ENCODE measurements at places on chromosomes 6 and 20. TPM values are rescaled to one million over a fixed set of nuclear protein-coding genes. Genes with fewer than 3 reads are reported as not detected.

NKX2-4 gene
- total RNA-seq, result not detected

- no peak for DNase-seq
Measured at GRCh38 chr6:3249821-3250220, 8.9 kb upstream of the PSMG4 start.

DNA sequence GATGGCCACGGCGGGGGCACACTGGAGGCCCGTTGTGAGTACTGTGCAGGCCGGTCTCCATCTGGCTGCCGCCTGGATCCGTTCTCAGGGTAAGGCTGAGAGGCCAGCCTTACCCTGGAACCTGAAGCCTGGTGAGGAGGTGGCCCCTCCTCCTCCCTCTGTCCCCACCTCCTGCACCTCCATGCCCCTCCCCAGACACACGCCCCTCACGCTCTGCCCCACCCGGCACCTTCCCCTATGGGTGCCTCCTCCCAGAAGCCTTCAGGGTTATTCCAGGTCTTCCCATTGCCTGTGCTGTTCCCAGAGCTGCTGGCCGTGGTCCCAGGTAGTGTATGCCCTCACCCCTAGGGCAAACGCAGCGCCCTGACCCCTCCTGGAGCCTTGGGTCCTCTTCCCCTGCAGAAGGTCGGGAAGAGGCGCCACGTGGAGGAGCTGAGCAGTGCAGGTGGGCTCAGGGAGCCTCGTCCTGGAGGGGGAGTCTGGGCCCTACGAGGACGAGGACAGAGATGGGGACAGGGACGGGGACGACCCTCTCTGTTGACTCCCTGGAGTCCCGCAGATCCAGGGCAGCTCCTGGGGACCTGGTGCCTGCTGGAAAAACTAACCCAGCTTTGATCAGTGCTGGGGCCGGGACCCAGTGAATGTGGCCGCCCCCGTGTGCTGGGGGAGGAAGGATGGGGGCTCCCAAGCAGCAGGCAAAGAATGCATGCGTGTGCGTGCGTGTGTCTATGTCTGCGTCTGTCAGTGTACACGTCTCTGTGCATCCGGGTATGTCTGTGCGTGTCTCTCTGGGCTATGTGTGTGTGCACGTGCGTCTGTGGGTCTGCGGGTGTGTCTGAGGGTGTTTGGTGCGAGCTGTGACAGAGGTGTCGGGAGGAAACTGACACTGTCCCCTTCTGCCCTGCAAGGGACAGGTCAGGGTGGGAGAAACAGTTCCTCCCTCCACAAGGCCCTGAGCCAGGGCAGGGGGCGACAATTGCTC is 8.2 kb upstream of the HRH3 start:
- DNase-seq, result no peak

- DNase-seq, result no peak
Measured at GRCh38 chr6:44294832-44295791, 18.0 kb downstream of the AARS2 start.

DNA sequence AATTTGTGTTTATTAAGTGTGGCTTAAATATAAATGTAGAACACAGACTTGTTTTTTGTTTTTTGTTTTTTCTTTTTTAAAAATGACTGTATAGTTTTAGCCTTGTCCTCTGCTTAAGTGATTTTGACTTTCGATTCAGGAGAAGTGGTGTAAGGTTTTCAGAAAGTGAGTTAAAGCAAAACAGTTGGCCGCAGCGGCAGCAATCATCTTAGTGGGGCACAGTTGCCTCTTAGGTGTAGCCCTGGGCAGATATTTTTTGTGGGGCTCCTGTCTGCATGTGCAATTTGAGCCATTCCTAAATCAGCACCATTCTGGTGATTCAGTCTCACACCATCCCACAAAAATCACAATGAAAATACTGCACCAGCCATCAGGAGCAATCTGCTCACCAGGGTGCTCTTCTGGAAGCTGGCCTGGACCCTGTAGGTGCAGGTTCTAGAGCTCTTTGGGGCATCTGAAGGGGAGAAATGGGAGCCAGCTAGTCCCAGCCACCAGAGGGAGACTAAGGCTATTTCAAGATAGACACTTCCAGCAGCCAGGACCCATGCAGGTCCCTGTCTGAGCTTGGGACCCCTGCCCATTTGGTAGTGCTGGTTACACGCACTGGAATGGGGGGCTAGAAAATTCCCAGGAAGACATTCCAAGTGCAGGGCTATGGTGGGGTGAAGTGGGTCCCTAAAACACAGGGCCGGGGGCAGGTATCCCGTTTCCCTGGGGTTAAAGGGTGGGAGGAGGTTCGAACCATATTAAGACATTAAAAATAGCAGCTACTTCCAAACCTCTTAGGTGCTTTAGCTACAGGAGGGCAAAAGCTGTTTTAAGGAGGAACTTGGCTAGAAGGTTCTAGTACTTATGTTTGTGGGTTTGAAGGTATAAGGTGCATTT is 156.6 kb downstream of the NFATC2 start:
- DNase-seq, result no peak

GRCh38 chr6:150865043-150865405 is 478 bp upstream of the MTHFD1L start:
- DNase-seq, result no peak

- no peak for DNase-seq
Measured at GRCh38 chr6:18161431-18161830, 6.2 kb downstream of the KDM1B start.
